Stimulated activated CD8-positive, alpha-beta memory T cell treated with anti-CD3 and anti-CD28 coated beads, Interleukin-2, amount 100 ng/mL, for 1 hour (primary cell): ENCODE measurements at places on chromosomes 13 and 19.

DNA sequence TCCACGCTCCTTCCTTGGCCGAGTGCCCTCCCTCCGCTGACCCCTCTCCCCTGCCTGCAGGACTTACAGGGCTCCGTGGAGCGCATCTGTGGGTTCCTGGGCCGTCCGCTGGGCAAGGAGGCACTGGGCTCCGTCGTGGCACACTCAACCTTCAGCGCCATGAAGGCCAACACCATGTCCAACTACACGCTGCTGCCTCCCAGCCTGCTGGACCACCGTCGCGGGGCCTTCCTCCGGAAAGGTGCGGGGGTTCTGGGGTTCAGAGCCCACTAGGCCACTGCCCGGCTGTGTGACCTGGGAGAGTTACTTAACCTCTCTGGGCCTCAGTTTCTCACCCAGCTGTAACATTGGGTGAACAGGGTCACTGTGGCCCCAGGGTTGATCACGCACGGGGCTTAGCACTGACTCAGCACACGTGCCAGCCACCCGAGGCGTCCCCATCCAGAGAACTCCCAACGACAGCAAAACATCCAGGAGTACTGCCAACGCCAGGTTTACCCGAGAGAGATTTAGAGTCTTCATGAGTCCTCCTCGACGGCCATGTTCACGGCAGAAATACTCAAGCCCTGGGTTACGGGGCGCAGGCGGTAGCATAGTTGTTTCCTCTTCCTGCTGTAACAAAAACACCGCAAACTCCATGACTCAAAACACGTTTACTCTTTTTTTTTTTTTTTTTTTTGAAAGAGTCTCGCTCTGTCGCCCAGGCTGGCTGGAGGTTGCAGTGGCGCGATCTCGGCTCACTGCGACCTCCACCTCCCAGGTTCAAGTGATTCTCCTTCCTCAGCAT is 9.7 kb upstream of the SPACA4 start:
- no peak for DNase-seq

GRCh38 chr19:4781801-4782200 is 9.7 kb upstream of the FEM1A start:
- no peak for DNase-seq

- DNase-seq = no peak
These were observed 599 bp downstream of the ZNF331 start for GRCh38 chr19:53538378-53539109.

- no peak for DNase-seq
These were observed 224.4 kb downstream of the LACC1 start for GRCh38 chr13:44104197-44104490.

GRCh38 chr13:111913761-111914140 is 153.2 kb upstream of the SOX1 start:
- no peak for DNase-seq

- DNase-seq = peak; percentile 16
These were observed 138.9 kb upstream of the RFC3 start for GRCh38 chr13:33678906-33679657.

DNA sequence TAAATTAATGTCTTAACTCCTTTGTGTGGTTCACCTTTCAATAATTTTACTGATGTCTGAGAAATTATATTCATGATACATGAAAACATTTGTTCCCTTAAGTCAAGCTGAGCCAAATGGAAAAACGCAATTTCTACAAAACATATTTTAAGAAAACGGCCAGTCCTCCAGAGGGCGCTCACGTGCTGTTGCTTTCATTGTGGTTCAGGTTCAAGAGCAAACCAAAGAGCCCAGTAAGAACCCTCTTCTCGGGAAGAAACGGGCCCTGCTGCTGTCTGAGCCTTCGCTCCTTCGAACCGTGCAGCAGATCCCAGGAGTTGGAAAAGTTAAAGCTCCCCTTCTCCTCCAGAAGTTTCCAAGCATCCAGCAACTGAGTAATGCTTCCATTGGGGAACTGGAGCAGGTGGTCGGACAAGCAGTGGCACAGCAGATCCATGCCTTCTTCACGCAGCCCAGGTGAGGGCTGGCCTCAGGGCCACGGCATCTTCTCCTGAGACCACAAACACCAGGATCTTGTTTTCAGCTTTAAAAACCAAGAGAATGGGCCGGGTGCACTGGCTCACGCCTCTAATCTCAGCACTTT is 4.3 kb downstream of the FAAP24 start:
- peak; percentile 34 for DNase-seq

DNA sequence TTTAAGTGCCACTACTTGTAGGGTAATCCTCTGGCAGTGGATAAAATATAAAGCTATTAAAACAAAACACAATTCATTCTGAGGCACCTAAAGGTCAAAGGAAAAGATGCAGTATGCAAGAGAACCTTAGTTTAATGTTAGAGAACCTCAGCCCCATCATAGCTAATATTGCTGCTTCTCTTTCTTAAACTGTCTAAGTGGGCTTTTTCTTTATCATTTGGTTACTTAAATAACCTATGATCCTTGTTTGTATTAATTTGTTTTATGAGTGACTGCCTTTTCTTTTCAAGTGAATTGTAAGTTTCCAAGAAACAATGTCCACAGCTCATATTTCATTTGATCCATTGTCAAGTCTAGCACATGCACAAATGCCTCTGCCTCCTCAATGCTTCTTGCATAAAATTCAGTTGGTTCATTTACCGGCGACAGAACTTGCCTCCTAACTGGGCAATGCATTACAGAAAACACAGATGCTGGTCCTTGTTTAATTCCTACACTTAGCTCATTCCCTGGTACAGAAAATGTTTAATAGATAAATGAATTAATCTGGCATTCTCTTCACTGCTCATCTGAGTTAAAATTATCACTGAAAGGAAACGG is 1049.8 kb downstream of the OLFM4 start:
- no peak for DNase-seq

- DNase-seq = no peak
These were observed 162.4 kb downstream of the DCT start for GRCh38 chr13:94317063-94317491.

- DNase-seq = no peak
These were observed 182.1 kb upstream of the TSHZ3 start for GRCh38 chr19:31531326-31531725.

GRCh38 chr13:111111376-111111937 is 3.7 kb upstream of the ARHGEF7 start:
- no peak for DNase-seq

- DNase-seq = no peak
These were observed 254.9 kb upstream of the KLF12 start for GRCh38 chr13:74389056-74389455.

GRCh38 chr19:5356918-5357317 is 16.3 kb upstream of the PTPRS start:
- no peak for DNase-seq
